ENCODE measurements at places on chromosomes 2 and 18.

- DNase-seq = no peak
These were observed 70.6 kb downstream of the TSN start for GRCh38 chr2:121826036-121826435.

DNA sequence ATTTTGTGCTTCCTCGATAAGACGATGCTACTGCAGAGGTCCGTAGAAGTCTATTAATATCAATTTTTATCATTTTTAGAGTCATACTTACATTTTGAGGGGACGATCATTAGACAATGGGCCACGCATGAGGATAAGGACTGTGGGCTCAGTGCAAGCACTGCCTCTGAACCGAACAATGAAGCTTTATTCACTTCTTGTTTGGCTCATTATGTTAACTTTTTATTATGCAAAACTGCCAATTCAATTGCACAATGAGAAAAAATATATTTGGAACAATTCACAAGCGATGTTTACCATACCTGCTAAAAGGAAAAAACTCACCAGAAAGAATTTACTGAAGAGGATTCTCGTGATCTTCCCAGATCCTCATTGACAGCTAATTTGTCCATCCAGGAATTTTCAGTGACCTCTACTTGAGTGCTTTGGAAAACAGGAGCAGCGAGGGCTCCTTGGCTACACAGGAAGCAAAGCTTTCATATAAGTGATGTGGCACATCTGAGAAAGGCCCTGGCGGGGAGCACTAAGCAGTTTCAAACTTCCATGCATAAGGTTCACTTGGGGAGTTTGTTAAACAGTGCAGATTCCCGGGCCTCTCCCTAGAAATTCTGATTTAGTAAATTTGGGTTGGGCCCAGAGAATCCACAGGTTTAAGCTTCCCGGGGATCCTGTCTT lies 13.3 kb upstream of the CAPN13 start:
- DNase-seq = no peak

- no peak for DNase-seq
These were observed 1403.3 kb upstream of the SLC39A10 start for GRCh38 chr2:194253528-194254259.

- no peak for DNase-seq
These were observed 45.8 kb downstream of the SLC4A5 start for GRCh38 chr2:74297391-74297790.

DNA sequence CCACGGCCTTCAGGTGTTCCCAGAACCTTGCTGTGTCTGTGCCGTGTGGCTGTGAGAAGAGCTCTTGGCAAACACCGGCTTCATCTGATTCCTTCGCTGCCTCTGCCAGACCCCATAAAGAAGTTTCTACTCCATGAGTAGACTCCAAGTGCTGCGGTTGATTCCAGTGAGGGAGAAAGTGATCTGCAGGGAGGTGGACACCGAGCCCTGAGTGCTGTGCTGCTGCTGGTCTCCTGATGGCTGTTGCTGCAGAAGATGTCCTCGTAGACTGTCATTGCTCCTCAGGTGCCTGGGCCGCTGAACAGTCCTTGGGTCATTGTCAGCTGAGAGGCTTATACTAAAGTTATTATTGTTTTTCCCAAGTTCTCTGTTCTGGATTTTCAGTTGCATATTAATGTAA lies 19.6 kb downstream of the ASB1 start:
- DNase-seq = no peak

DNA sequence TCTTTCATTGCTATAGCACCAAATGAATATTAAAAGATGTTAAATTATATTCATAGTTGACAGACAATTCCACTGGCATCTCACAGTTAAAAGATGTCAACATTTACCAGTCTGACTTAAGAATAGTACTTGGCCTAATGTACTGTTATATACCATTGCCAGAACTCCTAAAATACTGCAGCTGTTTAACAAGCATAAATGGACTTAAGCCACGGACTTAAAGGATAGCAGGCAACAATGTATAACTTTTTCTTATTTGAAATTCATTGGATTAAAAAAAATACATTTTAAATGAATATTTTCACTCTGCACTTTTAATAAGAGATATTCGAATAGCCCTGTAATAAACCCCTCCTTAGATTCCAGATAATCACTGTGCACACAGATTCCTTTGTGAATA lies 3.8 kb downstream of the TCF4 start:
- no peak for DNase-seq
